ENCODE measurements at places on chromosomes 2 and 18. TPM values are rescaled to one million over a fixed set of nuclear protein-coding genes. Genes with fewer than 3 reads are reported as not detected.

The ROCK1 gene
- total RNA-seq = 39.0 TPM

The ST8SIA3 gene
- 0.25 TPM for total RNA-seq

The DPP4 gene
- total RNA-seq = 15.5 TPM

The FER1L5 gene
- 0.74 TPM for total RNA-seq

The DNPEP gene
- total RNA-seq = 62.9 TPM

The IL36A gene
- 2.7 TPM for total RNA-seq

The SATB2 gene
- total RNA-seq = 7.4 TPM

The IMP4 gene
- 88.4 TPM for total RNA-seq

The CRACDL gene
- total RNA-seq = 6.4 TPM

- no peak for DNase-seq
Observed at GRCh38 chr2:127814677-127815076, 3.7 kb upstream of the WDR33 start.

DNA sequence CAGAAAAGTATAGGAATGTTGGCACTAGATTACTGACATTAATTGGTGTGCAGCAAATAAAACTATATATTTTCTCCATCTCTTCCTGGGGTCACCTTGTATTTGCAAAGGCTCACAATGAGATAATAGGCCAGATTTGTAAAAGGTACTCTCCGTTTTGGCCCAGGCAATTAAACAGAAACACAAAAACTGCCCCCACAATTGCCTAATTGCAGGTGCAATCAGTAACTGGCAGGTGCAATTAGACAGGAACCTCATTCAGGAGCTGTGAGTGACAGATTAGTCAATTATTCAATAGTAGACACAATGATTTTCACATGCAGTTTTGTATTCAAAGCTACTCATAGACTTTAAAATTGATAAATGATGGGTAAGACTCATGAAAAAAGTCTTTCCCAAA, 451.4 kb upstream of the ID2 start:
- no peak for DNase-seq

GRCh38 chr18:72895548-72895947, 27.8 kb upstream of the NETO1 start:
- DNase-seq = no peak

DNA sequence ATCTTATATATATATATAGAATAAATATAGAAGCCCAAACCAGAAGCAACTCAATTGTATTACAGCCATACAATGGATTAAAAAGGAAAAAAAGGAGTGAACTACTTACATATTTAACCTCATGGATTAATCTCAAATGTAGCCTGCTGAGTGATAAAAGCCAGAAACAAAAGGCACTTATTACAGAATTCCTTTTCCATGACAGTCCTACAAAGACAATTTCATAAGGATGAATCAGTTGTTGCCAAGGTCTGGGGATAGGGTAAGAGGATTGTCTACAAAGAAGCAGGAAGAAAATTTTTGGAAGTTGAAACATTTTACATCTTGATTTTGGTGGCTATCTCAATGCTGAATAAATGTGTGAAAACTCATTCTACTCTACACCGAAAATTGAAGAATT, 103.9 kb upstream of the DCC start:
- no peak for DNase-seq

DNA sequence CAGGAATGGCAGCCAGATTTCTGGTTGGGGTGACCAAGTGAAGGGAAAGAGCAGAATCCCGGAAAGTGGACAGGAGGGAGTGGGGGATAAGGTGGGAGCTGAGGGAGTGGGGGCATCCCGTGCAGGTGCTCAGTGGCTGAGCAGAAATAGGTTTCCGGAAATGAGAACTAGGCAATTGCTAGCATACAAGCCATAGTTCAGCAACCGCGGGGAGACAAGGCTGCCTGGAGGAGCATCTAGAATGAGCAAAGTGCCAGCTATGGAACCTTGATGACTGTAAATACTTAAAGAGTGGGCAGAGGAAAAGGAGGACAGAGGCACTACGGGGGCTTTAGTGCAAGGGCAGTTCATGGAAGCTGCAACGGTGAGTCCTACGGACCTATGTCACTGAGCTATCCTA, 220.2 kb downstream of the BCL11A start:
- DNase-seq = peak; percentile 52

DNA sequence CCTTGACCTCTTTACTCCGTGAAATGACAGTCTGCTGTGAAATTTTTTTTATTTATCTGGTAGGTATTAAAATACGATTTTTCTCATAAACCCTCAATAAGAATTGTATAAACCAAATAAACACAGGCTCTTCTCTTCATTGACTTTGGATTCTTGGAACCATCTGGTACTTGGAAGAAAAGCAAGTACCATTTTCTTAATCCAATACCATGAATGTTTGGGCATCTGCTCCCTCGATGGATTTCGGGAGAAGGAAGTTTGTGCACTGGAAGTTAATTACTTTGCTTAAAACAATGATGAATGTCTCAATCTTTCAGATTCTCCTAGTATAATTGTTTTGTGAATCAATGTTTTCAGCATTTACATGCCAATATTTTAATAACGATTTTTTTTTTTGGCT, 5.3 kb upstream of the SCG2 start:
- DNase-seq = no peak

- no peak for DNase-seq
Observed at GRCh38 chr18:27411911-27412310, 226.8 kb upstream of the CHST9 start.

GRCh38 chr2:4151521-4151920, 448.1 kb downstream of the DCDC2C start:
- no peak for DNase-seq

DNA sequence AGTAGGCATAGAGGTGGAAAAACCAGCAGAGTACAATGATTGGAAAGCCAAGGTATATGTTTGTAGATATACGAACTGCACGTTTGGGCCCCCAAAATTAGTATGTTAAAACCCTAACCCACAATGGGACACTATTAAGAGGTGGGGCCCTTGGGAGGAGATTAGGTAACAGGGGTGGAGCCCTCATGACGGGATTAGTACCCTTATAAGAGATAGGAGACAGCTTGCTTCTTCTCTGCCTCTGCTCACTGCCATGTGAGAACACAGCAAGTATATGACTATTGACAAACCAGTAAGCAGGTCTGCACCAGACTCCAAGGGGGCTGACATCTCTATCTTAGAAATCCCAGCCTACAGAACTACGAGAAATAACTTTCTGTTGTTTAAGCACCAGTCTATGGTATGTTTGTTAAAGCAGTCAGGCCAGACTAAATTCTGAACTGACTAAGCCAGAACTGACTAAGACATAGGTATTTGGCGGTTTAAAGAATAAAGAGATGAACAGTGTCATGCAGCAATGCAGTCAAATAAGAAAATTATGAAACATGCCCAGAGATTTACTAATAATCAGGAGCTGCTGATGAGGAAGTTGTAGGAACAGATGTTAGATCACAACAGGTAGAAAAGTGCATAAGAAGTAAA, 182.9 kb downstream of the DYM start:
- DNase-seq = no peak

- DNase-seq = no peak
Observed at GRCh38 chr2:172947461-172948153, 128.0 kb upstream of the MAP3K20 start.

GRCh38 chr2:28269019-28269784, 123.5 kb upstream of the FOSL2 start:
- DNase-seq = no peak

DNA sequence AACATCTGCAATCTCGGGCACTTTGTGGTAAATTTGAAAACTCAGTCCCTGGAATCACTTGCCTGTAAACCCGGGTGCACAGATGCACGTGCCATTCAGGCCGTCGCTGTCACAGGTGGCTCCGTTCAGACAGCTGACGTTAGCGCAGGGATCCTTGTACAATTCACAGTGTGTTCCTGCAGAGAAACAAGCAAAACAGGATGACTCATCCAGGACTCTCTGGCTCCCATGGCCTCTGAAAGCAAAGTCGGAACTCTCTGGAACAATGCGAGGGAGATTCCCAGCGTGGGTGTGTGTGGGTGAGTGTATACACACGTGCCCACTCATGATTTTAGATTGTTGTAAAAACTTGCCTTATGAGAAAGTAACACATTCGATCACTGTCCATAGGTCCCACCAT, 136.1 kb upstream of the PID1 start:
- DNase-seq = no peak

DNA sequence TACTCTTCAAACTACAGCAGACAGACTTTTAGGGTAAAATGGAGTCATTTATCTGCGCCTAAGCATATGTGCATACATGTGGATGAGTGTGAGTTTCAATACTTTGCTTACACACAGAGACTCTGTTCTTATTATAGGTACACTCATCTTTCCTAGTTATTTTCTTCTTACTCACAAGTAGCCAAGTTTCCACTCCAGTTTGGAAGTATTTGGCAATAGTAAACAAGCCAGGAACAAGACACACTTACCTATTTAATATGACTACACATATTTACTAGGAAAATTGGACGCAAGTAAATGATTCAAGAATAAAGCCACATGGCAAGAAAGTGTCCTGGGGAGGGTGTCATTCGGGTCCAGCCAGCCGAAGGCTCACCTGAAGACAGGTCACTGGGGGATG, 414.3 kb downstream of the FBXO15 start:
- no peak for DNase-seq

DNA sequence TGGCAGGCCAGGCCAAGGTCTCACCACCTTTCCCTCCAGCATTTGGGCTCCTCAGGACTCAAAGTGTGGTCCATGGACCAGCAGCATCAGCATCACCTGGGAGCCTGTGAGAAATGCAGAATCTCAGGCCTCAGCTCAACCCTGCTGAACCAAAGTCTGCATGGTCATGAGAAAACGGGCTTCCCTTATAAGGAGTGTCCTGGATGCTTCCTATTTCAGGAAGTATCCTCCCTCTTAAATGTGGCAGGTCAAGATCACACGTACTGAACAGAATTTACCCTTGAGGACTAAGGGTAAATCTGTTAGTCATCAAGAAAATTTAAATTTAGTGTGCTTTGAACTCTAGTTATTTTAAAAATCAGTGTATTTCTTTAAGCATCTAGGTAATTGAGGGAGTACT, 11.8 kb downstream of the CD8A start:
- no peak for DNase-seq

- DNase-seq = no peak
Observed at GRCh38 chr2:121179467-121179866, 105.5 kb downstream of the TFCP2L1 start.

DNA sequence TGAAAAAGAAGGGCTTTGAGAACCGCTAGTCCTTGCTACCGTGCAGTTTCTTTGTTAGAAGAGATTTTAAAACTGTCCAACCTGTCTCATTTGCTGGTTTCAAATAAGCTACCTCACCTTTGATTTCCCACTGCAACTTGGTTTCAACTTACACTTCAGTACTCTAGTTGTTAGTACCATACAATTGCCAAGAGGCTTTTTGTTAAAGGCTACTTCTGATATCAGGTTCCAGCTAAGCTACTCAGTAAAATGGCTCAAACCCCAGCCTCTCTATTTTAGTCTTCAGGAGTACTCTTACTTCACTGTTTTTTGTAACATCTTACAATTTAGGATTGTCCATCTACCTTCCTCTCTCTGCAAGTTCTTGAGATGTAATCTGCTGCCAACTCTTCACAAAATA, 91.6 kb downstream of the INO80D start:
- no peak for DNase-seq

GRCh38 chr18:38961880-38962279, 1396.3 kb upstream of the CELF4 start:
- no peak for DNase-seq

DNA sequence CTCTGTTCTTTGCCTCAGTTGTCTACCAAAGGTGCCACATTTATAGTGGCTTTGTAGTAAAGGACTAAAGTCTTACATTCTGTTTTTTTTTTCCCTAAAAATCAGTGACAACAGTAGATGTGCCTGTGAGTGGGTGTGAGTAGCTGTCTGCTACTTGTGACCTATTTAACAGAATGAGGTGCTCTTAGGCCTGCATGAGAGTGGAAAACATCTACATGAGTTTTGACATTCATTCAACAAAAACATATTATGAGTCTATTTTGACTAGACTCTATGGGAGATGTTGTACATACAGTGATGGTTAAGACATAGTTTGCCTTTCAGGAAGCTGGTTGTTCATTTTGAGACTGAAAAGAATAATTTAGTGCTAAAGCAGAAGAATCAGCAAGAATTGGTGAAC, 36.7 kb downstream of the IL1R2 start:
- no peak for DNase-seq

DNA sequence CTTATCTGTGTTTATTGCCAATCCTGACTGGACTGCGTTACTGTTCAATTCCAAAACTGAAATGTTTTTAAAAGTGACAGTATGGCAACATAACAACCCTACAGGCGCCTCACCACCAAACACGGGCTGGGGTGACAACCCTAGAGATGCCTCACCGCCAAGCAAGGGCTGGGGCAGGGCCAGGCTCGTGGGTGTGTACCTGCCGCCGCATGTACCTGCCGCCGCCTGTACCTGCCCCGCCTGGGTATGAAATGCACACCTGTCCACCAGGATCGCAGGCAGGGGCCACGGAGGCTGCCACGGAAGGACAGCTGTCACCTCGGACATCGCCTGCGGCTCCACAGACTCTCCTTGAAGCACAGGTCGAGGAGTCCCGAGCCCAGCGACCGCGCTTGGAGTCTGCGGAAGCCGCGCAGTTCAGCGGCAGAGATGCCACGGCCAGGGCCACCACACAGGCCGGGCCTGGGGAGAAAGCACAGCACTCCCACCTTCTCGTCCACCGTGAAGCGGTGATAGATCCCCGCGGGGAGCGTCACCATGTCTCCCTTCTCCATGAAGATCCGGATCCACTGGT, 18.9 kb downstream of the ADI1 start:
- no peak for DNase-seq

DNA sequence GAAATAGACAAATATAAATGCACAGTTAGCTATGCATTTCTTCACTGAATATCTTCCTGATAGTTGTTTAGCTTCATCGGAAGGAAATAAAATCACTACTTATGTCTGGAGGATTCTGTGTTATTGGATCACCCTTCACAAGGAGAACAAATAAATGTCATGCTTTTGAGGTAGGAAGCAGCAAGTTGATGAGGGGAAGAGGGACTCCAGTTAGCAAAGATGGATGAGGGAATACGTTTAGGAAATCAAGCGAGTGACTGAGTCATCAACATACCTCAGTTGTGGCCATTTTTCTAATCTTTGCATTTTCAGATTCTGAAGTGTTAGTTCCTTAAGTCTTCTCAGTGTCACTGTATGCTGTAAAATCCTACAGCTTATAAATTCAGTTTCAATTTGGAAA, 456.2 kb downstream of the EPHA4 start:
- DNase-seq = no peak

All from vagina (tissue), 2 donors.